MV-4-11 (cell line): ENCODE measurements at places on chromosomes 16 and 17.
A peak's percentile ranks its signal among the peaks of the same experiment; 100 is the strongest.

DNA sequence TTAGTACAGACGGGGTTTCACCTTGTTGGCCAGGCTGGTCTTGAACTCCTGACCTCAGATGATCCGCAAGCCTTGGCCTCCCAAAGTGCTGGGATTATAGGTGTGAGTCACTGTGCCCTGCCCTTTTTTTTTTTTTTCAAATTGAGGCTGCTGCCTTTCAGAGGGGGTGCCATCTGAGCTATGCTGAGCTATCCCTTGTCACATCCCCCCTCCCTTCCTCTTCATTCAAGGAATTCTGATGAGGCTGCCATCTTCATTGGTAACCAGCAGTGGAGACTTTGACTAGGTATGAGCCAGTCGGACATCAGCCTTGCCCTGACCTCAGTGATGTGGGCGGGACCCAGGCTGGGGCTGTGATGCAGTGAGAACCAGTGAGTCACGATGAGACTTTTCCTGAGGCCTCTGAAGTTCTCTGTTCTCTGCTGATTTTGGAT, 24.4 kb upstream of the GPT2 start:
- peak; percentile 65 for DNase-seq

DNA sequence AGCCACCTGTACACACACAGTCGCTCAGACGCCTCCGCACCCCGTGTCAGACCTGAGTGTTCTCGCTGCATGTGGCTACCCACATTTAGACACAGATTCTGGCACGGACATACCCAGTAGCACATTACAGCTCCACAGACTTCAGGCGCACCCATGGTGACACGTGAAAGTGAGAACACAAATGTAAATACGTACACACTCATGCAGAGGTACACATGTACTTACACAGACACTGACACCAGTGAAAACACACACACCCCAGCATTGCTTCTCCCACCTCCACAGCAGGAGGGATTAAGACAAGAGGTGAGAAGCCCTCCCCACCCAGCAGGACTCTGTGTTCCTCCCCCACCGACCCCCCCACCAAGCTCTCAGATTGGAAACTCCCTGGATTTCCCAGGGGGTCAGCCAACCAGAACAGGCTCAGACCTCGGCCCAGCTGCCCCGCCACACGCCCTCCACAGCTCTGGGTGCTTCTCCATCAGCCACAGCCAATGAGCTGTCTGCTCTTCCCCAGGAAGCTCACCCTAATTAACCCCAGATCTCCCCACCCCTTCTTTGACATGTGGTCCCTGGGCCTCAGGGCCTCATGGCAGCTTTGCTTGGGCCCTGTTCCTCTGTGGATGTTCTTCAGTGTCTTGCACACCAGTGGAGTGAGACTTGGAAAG, 5.3 kb upstream of the FOXN1 start:
- no peak for DNase-seq

GRCh38 chr16:85395207-85395912, 217.8 kb upstream of the GSE1 start:
- DNase-seq, result peak; percentile 68

DNA sequence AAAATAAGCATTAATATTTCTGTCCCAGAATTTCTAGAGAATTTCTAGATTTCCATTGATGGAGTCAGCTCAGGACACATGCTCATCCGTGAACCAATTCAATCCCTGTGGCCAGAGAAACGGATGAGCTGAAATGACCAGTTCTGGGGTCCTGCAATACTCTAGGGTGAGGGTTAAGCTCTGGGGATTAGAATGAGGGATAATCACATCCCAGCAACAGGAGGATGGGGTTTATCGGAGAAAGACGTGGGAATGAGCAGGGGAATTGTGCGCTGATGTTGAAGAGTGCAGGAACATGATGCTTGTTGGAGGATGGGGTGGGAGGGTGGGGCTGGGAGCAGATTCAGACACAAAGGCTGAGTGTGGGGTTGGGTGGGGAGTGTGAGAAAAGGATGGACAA, 64.1 kb downstream of the SLC5A11 start:
- no peak for DNase-seq

GRCh38 chr16:81946206-81946605, 65.1 kb downstream of the SDR42E1 start:
- DNase-seq, result no peak

GRCh38 chr16:84191466-84191865, 509 bp downstream of the ADAD2 start:
- no peak for DNase-seq

- DNase-seq, result no peak
Measured at GRCh38 chr17:64176556-64176955, 46.6 kb upstream of the ERN1 start.

DNA sequence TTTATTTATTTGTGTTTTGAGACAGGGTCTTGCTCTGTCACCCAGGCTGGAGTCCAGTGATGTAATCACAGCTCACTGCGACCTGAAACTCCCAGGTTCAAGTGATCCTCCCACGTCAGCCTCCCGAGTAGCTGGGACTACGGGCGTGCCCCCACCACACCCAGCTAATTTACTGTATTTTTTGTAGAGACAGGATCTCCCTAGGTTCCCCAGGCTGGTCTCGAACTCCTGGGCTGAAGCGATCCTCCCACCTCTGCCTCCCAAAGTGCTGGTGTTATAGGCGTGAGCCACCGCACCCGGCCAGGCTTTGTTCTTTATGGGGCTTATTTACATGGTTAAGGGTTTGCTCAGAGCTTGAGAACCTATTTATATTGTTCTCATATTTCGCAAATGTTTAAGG, 5.8 kb upstream of the MEIOB start:
- DNase-seq, result peak; percentile 14

DNA sequence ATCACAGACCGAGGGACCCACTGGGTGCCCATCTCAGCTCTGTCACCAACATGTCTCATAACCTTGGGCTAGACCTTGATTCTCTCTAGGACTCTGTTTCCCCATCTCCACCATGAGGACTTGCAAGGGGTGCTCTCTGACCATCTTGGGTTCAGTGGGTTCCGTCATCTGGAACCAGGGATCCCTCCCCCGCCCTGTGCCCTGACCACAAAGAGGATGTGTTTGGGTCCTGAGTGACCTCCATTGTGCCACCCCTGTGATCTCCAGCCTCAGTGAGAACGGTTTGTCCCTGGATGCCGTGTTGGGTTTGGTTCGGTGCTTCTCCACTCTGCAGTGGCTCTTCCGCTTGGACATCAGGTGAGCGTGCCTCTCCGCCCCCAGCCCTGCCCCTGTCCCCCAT, 49.1 kb upstream of the CPNE2 start:
- no peak for DNase-seq

DNA sequence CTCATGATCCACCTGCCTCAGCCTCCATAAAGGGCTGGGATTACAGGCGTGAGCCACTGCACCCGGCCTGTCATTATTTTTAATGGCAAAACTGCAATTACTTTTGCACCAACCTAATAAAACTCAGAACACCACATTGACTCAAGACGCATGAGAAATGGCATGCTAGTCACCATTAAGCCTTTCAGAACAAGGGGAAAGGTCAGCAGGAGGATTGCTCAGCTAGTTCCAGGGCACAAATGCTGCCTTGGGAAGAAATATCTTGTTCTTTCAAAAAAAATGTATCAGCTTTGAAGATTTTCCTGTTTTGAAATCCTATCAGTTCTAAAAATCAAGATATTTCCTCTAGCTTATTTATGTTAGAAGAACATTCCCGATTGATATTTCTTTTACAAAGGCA, 32.4 kb upstream of the CDYL2 start:
- no peak for DNase-seq

DNA sequence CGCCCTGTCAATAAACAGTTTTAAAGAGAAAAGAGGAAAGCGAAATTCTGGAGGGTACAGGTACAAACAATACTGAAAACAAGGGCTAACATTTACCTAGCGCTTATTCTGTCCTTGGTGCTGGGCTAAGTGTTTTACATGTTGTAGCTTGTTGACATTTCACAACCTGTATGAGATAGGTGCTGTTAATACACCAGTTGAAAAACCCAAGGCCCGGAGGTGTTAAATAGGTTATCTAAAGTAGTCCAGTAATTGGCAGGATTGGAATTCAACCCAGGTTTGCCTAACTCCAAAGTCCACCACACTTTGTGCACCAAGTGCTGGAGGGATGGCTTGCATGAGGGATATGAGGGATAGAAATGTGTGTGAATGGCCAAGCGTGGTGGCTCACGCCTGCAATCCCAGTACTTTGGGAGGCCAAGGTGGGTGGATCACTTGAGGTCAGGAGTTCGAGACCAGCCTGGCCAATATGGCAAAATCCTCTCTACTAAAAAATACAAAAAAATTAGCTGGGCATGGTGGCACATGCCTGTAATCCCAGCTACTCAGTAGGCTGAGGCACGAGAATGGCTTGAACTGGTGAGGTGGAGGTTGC, 2.9 kb downstream of the ATP6V0D1 start:
- DNase-seq, result no peak

GRCh38 chr17:27247071-27247957, 46.6 kb upstream of the WSB1 start:
- no peak for DNase-seq

DNA sequence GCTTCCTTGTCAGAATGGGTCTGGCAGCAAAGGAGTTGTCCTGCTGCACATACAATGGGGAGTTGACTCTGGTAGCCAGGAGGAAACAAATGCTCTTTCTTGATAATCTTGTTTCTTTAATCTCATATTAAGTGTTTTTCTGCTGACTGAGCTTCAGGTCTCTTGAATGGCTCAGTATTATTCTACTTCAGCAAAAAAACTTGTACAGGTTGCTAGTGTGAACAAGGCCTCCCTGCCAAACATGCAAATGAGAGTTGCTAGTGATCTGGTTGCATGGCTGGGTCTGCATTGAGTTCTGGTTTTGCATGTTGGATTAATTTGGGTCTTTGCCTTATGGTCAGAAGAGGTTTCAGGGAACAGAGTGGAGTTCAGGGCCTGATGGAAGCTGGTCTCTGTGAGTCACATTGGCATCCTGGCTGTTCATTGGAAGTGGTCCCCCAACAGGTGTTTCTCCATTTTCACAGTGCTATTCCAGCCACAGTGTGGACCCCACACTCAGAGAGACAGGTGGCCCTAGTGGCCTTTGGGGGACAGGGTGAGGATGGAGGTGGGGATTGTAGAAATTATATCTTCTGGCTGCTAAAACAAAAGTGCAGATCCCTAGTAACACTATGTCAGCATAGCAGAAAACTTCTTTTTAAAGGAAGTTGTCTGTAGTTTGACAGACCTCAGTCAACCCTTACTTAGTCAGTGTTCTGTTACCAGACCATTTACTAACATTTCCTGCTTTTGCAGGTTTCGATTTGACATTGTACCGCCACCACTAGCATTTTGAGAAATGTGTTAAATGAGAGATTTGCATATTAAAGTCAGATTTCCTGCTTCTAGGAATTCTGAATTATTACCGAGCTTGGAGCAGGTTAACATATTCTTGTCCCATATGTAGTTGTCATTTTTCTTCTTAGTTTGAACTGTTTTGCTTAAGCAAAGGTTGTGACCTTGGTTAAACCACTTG, 47.1 kb downstream of the EPN2 start:
- DNase-seq, result peak; percentile 64

GRCh38 chr16:19123535-19124178, 9.9 kb downstream of the ITPRIPL2 start:
- DNase-seq, result no peak

- DNase-seq, result no peak
Measured at GRCh38 chr17:40344421-40345160, 19.9 kb downstream of the GJD3 start.

DNA sequence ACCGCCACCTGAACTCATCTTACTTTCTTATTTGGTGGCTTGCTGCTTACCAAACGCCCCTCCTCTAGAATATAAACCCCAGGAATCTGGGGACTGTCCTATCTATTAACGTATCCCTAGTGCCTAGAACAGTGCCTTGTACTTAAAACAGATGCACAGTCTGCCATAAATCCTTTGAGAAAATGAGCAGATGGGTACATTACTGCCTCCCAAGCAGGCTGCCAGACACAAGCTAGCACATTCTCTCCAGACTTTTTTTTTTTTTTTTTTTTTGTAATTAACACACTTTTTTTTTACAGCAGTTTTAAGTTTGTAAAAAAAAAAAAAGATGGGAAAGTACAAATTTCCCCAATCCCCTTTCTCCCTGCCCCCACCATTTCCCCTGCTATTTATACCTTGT, 57.3 kb upstream of the RPL38 start:
- DNase-seq, result no peak

DNA sequence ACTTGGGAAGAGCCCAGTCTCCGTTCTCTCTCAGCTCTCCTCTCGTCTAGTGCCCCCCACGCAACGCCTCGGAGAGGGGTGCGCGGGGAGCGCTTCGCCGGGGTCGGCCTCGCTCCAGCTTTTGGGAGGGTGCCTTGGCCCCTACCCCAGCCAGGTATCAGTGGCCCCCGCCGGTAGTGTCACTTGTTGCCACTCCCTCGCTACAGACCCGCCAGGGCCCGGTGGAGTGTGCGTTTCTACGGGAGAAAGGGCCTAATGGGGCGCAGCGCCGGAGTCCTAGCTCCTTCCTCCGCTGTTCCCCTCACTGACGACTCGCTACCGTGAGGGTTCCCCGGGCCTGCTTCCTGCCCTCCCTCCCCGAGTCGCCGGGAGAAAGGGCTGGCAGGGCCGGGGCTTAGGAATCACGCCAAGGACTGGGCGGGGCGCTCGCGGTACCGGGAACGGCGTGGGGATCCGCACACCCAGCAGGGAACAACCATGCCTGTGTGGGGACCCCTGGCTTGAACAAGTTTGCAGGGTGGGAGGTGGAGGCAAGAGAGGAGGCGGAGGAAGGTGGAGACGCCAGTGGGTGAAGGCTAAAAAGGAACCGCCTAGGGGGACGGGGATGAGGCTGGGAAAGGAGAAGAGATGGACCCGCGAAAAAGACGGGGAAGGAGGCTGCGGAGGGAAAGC, 997 bp upstream of the CDH11 start:
- DNase-seq, result no peak

GRCh38 chr16:22901563-22901962, 87.6 kb downstream of the HS3ST2 start:
- no peak for DNase-seq

- DNase-seq, result peak; percentile 98
Measured at GRCh38 chr17:15238057-15238456, 27.1 kb downstream of the PMP22 start.

DNA sequence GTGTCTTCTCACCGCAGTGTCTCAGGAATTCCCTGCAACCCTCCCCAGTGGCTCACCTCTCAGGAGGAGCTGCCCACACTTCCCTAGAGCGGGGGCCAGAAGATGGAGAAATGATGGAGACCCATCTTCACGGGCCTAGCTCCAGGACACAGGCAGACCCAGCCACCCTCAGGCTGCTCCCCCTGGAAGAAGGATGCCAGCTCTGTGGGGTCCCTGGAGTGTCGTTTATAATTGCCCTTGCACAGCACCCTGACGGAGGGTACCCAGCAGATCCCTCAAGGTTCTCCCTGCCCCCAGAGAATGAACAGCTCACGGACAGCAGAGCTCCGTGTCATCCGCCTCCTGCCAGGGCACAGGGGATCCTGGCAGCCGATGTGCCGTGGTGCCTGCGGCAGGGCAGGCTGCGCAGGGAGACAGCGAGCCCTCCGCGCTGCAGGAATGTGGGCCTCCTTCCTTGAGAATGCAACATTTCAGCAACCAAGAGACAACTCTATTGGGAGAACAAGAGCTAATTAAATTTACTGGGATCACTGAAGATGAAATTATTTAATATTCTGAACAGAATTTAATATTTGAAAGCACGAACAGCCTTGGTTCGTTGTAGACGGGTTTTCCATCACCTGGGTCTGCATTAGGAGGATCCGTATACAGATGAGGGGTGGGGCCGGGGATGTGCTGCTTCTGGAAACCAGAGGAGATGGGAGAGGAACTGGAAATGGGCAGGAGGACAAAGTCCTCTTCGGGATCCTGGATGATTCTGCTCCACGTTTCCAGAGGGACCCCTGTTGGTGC, 21.0 kb upstream of the RBFOX3 start:
- no peak for DNase-seq

GRCh38 chr17:36074365-36074764, 10.3 kb downstream of the CCL18 start:
- DNase-seq, result no peak
